Naive thymus-derived CD8-positive, alpha-beta T cell (primary cell): ENCODE measurements at places on chromosomes 11 and 22.

- no peak overlapping the region for H3K4me3 ChIP-seq
- H3K27ac ChIP-seq: no peak overlapping the region
- no peaks in the 10 kb centered on the region for H3K36me3 ChIP-seq
- no peak for DNase-seq
- no peaks in the 10 kb centered on the region for H3K27me3 ChIP-seq
- H3K4me1 ChIP-seq: no peaks in the 10 kb centered on the region
Observed at GRCh38 chr11:24163146-24163545, 333.7 kb upstream of the LUZP2 start.

DNA sequence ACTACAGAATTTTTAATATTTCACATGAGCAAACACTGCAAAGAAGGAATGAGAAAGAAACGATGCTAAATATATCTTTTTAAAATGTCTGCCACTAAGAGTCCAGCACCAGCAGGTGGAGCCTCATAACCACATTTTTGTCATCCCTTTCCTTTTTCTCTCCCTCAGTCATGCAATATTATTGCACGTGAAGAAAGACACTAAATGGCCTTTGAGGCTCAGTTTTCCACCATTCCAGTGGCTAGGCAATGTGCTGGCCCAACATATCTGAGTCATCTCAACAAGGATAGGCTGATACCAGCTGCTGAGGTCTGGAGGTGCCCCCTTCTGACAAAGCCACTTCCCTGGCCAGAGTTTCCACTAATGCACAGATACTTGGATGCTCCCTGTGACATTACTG is 1.8 kb downstream of the ALKBH8 start:
- no peaks in the 10 kb centered on the region for H3K27me3 ChIP-seq
- H3K4me1 ChIP-seq: peaks cover 29% of the 10 kb centered on the region
- DNase-seq: no peak
- H3K27ac ChIP-seq: peak overlapping the region; percentile 65
- peak overlapping the region; percentile 50 for H3K4me3 ChIP-seq

GRCh38 chr11:125069796-125070195 is 6.7 kb downstream of the SLC37A2 start:
- H3K4me3 ChIP-seq: no peak overlapping the region
- H3K4me1 ChIP-seq: peaks cover 44% of the 10 kb centered on the region
- H3K27me3 ChIP-seq: peaks cover 29% of the 10 kb centered on the region

DNA sequence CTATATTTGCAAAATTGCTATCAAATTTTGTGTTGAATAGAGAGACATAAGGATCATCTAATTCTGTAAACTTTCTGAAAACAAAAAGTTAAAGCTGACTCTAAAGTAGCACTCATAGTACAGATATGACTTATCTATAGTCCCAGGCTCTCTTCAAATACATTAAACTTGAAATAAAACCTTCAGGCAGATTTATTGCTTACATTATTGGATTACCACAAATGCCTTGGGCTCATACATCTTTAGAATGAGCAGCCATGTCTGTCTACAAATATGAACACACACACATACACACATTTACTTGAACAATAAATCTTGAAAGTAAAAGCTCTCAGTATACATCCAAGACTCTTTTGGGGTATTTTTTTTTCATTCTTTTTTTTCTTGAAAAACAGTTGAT is 207.9 kb downstream of the LUZP2 start:
- H3K27me3 ChIP-seq: no peaks in the 10 kb centered on the region
- peaks cover 4% of the 10 kb centered on the region for H3K36me3 ChIP-seq
- H3K4me1 ChIP-seq: no peaks in the 10 kb centered on the region

- no peak for DNase-seq
- peaks cover 14% of the 10 kb centered on the region for H3K4me1 ChIP-seq
- H3K36me3 ChIP-seq: no peaks in the 10 kb centered on the region
- H3K27me3 ChIP-seq: peaks cover 75% of the 10 kb centered on the region
- H3K4me3 ChIP-seq: no peak overlapping the region
- no peak overlapping the region for H3K27ac ChIP-seq
Observed at GRCh38 chr11:130427581-130428315, 661 bp downstream of the ADAMTS8 start.

GRCh38 chr22:39821008-39821407 is 72.6 kb downstream of the ENTHD1 start:
- no peak overlapping the region for H3K4me3 ChIP-seq
- H3K27me3 ChIP-seq: no peaks in the 10 kb centered on the region
- H3K27ac ChIP-seq: no peak overlapping the region
- no peaks in the 10 kb centered on the region for H3K36me3 ChIP-seq
- H3K4me1 ChIP-seq: no peaks in the 10 kb centered on the region
- no peak for DNase-seq

DNA sequence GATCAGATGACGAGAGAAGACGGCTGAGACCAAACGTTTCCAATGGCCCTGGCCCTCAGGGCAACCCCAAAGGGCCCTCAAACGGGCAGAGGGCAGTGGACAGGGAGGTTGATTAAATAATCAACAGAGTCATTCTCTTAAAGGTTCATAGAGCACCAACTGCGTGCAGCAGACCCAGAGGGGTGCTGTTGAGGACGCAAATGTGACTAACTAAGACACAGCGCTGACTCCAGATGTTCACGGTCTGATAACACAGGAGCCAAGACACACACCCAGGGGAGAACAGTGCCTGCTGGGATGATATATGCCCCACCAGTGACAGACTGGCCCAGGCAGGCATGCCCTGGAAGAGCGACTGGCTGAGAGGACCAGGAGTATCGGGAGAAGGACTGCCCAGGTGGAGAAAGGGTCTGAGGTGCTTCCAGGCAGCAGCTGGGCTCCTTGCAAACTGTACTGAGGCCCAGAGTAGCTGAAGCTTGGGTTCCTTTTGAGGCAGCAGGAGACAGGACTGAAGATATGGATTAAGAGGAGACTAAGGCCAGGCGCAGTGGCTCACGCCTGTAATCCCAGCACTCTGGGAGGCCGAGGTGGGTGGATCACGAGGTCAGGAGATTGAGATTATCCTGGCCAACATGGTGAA is 7.7 kb downstream of the VWCE start:
- H3K36me3 ChIP-seq: no peaks in the 10 kb centered on the region
- H3K27ac ChIP-seq: no peak overlapping the region
- no peak overlapping the region for H3K4me3 ChIP-seq
- H3K4me1 ChIP-seq: no peaks in the 10 kb centered on the region
- peaks cover 2% of the 10 kb centered on the region for H3K27me3 ChIP-seq

GRCh38 chr22:44838316-44839016 is 86.1 kb downstream of the ARHGAP8 start:
- H3K27me3 ChIP-seq: peaks cover 15% of the 10 kb centered on the region
- no peaks in the 10 kb centered on the region for H3K4me1 ChIP-seq
- H3K4me3 ChIP-seq: no peak overlapping the region

DNA sequence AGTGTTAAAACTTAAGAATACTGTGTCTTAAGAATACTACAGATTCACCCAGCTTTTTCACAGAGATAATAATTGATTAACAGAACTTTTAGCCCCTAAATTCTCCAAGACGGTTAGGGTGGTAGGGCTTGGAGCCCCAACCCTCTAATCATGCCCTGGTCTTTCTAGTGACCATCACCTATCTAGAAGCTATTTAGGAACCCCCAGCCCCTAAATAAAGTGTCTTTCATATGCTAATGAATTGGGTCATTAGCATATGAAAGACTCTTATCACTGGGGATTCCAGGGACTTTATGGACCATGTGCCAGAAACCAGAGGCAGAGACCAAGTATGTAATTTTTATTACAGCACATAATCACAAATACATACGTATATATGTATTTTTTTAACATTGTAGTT is 999.7 kb upstream of the RAG2 start:
- no peaks in the 10 kb centered on the region for H3K36me3 ChIP-seq
- H3K27me3 ChIP-seq: no peaks in the 10 kb centered on the region
- no peak for DNase-seq

DNA sequence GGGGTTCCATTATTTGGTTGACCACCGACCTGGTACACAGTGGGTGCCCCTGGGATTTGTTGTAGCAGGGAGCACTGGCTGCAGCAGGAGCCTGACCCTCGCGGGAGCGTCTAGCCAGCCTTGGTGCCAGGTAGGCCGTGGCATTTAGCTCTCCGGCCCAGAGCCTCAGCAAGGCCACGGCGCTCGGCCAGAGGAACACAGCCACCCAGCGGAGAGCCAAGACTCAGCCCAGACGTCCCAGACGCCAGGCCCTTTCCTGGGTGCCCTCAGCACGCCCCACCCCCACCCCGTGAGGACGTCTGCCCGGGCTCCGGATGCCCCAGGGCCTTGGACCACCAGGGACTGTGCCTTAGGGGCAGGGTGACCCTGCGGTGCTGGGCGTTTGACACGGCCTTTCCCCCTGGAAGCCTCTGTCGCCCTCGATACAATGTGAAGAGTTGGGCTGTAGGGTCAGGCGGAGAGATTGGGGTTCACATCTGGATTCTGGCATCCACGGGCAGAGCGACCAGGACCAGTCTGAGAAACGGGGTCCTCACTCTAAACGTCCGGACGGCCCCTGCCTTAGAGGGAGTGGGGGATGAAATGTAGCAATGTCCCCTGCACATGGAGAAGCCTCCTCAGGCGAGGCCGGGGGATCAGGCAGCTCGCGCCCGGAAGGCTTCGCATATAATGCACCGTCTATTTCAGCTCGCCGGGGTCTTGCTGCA is 99.2 kb upstream of the FGF3 start:
- no peaks in the 10 kb centered on the region for H3K36me3 ChIP-seq
- DNase-seq: no peak
- H3K4me1 ChIP-seq: no peaks in the 10 kb centered on the region
- H3K27me3 ChIP-seq: peaks cover 75% of the 10 kb centered on the region

DNA sequence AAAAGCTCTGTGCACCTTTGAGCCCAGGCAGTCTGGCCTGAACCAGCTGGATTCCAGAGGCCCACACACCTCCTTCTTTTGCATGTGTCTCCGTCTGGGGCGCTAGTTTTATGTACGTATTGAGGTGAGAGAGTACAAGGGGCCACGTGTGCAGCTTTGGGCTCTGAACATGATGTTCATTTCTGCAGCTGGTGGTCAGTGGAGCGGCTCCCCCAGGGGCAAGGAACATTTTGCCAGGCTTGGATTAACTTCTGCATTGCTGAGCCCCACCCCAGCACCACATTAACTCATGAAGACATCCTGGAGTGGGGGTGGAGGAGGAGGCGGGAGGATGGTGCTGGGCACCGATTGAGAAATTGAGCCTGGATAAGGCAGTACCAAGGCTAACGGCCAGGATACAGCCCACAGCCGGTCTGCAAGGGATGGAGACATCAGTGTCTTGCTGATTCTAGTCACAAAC is 13.8 kb downstream of the USP2 start:
- no peak overlapping the region for H3K27ac ChIP-seq
- H3K27me3 ChIP-seq: peaks cover 35% of the 10 kb centered on the region
- DNase-seq: no peak
- H3K4me1 ChIP-seq: peaks cover 14% of the 10 kb centered on the region
- no peak overlapping the region for H3K4me3 ChIP-seq
- no peaks in the 10 kb centered on the region for H3K36me3 ChIP-seq

DNA sequence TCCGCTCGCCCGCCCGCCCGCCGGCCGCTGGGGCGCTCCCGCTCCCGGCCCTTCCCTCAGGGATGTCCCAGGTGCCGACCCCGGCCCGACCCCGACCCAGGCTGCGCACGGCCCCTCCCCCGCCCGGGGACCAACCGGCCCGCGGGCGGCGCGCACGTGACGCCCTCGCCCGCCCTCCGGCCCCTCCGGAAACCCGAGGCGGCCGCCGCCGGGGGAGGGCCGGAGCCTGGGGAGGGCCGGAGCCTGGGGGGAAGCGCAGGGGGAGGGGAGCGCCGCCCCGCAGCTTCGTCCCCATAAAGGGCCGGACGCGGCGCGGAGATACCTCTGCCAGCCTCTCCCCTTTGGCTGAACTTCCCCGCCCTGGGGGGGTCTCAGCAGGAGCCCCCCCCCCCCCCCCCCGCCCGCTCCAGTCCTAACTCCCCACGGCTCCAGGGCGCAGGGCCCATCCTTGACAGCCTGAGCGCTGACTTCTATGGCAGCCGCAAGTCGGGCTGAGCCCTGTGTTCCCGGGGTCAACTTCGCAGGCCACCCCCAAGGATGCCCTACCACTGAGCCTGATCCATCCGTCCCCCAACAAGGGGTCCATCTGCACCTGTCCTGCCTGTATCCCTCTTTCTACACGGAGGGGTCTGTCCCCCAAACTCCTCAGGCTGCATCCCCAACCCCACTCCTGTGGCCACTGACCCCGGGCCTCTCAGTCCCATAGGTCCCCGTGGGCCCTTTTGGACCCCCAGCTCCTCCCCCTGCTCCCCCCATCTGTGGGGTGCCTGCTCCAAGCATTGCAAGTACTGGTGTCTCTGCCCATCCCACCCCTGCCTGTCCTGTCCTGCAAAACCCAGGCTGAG is at the start of gene MAPK12:
Gene MAPK12 (minus strand): TSS at position 69 of the 845 bp plus-strand sequence. CDS start 174 bp downstream, outside the sequence.
- H3K4me1 ChIP-seq: peaks cover 9% of the 10 kb centered on the region
- H3K27ac ChIP-seq: no peak within 1 kb of the TSS
- peaks cover 19% of the 10 kb centered on the region for H3K27me3 ChIP-seq
- peak within 1 kb of the TSS; percentile 75 for H3K4me3 ChIP-seq

GRCh38 chr11:9118277-9118676 is 26.9 kb upstream of the SCUBE2 start:
- no peaks in the 10 kb centered on the region for H3K27me3 ChIP-seq
- H3K27ac ChIP-seq: no peak overlapping the region
- H3K4me1 ChIP-seq: no peaks in the 10 kb centered on the region
- no peak for DNase-seq
- no peak overlapping the region for H3K4me3 ChIP-seq

DNA sequence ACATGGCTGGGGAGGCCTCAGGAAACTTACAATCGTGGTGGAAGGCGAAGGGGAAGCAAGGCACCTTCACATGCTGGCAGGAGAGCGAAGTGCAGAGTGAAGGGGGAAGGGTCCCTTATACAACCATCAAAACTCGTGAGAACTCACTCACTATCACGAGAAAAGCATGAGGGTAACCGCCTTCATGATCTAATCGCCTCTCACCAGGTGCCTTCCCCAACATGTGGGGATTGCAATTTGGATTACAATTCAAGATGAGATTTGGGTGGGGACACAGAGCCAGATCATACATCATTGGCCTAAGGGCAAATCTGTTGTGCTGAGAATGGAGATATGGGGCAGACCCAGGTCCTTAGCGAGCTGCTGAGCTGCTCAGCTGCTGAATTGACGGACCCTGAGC is 13.1 kb downstream of the C1QTNF6 start:
- H3K4me3 ChIP-seq: no peak overlapping the region
- DNase-seq: no peak
- H3K27me3 ChIP-seq: no peaks in the 10 kb centered on the region
- H3K4me1 ChIP-seq: peaks cover 30% of the 10 kb centered on the region
- H3K36me3 ChIP-seq: peaks cover 2% of the 10 kb centered on the region
- H3K27ac ChIP-seq: peak overlapping the region; percentile 88

DNA sequence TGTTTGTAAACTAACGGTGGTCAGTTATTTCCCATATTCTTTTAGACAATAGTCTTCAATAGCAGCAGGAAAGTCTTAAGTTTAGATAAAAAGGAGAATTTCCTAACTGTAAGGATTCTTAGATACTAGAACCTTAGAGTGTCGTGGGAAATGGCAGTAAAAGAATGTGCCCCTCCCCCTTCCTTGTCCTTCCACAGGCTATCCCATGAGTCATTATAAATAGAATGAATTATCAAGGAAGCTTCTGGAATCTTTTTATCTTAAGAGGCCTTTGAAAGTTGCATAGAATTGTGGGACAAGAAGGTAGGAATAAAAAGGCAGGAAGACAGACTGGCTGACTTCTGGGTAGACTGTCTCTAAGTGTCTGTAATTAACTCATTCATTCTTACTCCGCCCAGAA is 165.2 kb upstream of the TBCEL start:
- no peak overlapping the region for H3K27ac ChIP-seq
- no peak for DNase-seq
- H3K4me3 ChIP-seq: no peak overlapping the region
- no peaks in the 10 kb centered on the region for H3K36me3 ChIP-seq
- H3K27me3 ChIP-seq: peaks cover 6% of the 10 kb centered on the region
